ENCODE measurements at places on chromosomes 12 and 14.

DNA sequence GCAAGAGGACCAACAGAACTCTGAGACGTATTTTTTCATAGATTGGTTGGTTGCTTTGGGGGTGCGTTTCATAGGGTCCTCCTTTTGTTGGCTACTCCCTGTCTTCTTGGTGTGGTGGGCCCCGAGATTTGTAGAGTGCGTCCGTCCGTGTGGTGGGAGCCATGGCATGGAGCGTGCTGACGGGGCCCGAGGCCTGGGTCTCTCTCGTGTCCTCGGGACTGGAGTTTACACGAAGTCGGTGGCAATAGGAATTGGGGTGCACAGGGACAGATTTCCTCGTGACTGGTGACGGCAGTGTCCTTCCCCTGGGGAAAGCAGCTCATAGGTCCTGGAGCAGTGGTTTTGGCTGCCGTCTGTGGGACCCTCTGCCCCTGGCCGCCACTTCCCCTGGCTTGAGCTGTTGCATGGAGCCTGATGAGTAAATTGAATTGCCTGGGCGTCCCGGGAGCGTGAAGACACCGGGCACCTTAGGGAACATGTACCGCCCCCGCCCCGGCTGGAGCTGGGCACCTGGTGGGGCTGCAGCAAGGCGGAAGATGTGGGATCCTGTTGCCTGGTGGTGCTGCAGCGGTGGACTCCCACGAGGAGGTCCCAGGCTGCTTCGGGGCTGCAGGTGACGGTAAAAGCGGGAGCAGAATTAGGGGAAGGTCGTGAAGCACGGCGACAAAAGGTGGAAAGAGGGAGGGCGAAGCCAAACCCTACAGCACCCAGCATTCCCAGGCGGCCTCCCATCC, 153.7 kb upstream of the ALG10B start:
- no peak for DNase-seq
- no peaks in the 10 kb centered on the region for H3K4me1 ChIP-seq
- H3K4me3 ChIP-seq = no peak overlapping the region
- H3K27ac ChIP-seq = no peak overlapping the region
- no peaks in the 10 kb centered on the region for H3K36me3 ChIP-seq

GRCh38 chr14:74429991-74430390, 4.0 kb upstream of the SYNDIG1L start:
- H3K36me3 ChIP-seq = no peaks in the 10 kb centered on the region
- H3K4me1 ChIP-seq = peaks cover 3% of the 10 kb centered on the region
- no peak for DNase-seq

DNA sequence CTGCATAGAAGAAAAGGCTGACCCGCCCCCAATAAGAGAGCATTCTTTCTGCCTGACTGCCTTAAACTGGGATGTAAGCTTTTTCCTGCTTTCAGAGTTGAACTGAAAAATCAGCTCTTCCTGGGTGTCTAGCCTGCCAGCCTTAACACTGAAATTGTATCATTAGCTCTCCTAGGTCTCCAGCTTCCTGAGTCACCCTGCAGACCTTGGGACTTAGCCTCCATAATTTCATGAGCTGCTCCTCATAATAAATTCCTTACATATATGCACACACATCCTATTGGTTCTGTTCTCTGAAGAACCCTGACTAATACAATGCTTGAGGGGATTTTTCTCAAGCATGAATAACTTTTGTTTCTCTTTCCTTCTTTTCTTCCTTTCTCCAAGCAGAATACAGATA, 76.4 kb upstream of the FAR2 start:
- no peaks in the 10 kb centered on the region for H3K4me1 ChIP-seq
- no peak for DNase-seq
- H3K4me3 ChIP-seq = no peak overlapping the region

DNA sequence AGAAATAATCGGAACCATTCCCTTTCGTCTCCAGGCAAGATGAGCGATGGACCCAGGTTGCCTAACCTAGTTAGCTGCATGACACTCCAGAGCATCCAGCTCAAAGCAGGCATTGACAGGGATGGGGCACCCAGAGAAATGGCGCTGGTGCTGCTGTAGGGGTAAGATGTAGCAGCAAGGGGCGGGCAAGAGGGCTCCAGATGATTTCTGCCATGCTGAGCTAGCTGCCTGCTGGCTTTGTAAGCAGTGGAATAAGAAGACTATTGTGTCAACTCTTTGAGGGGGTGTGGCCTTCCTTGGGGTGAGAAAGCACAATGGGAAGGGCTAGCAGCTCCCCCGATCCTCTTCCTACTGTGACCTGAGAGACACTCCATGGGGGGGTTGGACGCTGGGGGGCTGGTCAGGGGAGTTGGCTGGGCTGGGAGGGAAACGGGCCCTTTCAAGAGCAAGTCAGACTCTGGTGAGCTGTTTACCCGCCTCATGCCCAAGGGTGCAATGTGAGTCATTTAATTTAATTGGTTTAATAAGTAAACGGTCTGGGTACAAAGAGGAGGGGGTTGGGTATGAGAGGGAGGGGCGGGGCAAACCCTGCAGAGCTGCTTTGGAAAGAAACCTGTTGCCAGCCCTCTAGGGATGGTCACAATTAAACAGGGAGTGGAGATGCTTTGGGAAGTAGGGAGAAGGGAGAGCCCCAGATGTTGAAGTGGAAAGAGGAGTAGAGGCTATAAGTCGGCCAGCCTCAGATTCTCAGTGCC, 50.5 kb downstream of the B4GALNT3 start:
- no peaks in the 10 kb centered on the region for H3K36me3 ChIP-seq
- H3K27me3 ChIP-seq = no peaks in the 10 kb centered on the region
- H3K4me3 ChIP-seq = no peak overlapping the region
- H3K4me1 ChIP-seq = peaks cover 17% of the 10 kb centered on the region
- peak overlapping the region; percentile 72 for H3K27ac ChIP-seq

GRCh38 chr12:52200781-52201450, 9.1 kb upstream of the KRT80 start:
- no peak overlapping the region for H3K4me3 ChIP-seq
- no peak for DNase-seq
- no peak overlapping the region for H3K27ac ChIP-seq

GRCh38 chr12:6235499-6235898, 35.3 kb downstream of the CD9 start:
- H3K36me3 ChIP-seq = peaks cover 20% of the 10 kb centered on the region
- H3K27ac ChIP-seq = peak overlapping the region; percentile 47
- no peak overlapping the region for H3K4me3 ChIP-seq
- no peak for DNase-seq

GRCh38 chr12:69516950-69517349, 46.8 kb downstream of the FRS2 start:
- no peaks in the 10 kb centered on the region for H3K27me3 ChIP-seq
- no peak overlapping the region for H3K27ac ChIP-seq
- DNase-seq = no peak

DNA sequence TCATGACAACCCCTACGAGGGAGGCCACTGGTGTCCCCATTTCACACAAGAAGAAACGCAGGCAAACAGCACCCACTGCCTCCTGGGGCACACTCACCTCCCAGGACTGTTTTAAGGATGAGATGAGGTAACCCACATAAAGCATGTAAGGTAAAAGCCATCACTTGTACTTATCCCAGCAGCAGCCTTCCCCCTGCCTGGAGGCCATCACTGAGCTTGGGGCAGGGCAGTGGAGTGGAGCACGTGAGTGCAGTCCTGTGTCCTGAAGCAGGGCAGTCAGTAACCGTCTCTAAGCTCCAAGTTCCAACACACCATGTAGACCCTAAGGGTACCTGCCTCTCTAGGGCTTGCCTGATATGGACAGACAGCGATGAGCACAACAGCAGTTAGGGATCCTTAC, 1.7 kb downstream of the POLE start:
- H3K27me3 ChIP-seq = no peaks in the 10 kb centered on the region
- DNase-seq = no peak
- H3K36me3 ChIP-seq = peaks cover 7% of the 10 kb centered on the region
- H3K4me3 ChIP-seq = no peak overlapping the region
- no peaks in the 10 kb centered on the region for H3K4me1 ChIP-seq

- no peak for DNase-seq
- H3K27me3 ChIP-seq = no peaks in the 10 kb centered on the region
- H3K36me3 ChIP-seq = no peaks in the 10 kb centered on the region
- no peak overlapping the region for H3K4me3 ChIP-seq
- H3K27ac ChIP-seq = no peak overlapping the region
Observed at GRCh38 chr12:67928621-67929383, 60.4 kb upstream of the IFNG-AS1 start.

GRCh38 chr14:92460541-92460915, 53.1 kb upstream of the RIN3 start:
- no peaks in the 10 kb centered on the region for H3K36me3 ChIP-seq
- H3K4me3 ChIP-seq = no peak overlapping the region
- H3K4me1 ChIP-seq = peaks cover 3% of the 10 kb centered on the region

DNA sequence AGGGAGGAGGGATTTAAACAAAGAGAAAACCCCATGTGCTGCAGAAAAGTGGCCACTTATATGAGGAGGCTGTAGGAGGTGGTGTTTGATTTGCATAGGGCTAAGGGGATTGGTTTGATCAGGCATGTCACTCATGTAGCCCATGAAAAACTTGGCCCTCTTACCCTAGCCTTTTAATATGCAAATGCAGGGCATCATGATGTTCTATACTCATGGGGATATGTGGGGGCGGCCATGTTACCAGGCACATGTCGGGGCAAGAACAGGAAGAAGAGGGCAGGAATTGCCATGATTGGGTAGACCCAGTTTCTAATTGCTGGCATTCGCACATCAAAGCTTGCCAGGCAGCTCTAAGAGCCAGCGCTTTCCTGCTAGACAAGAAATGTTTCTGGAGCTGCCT, 28.8 kb downstream of the KLRK1 start:
- no peaks in the 10 kb centered on the region for H3K27me3 ChIP-seq
- H3K36me3 ChIP-seq = no peaks in the 10 kb centered on the region
- DNase-seq = no peak

GRCh38 chr12:74889563-74890236, 319.9 kb downstream of the KCNC2 start:
- H3K27ac ChIP-seq = no peak overlapping the region
- no peak overlapping the region for H3K4me3 ChIP-seq
- no peaks in the 10 kb centered on the region for H3K36me3 ChIP-seq
- no peaks in the 10 kb centered on the region for H3K27me3 ChIP-seq
- no peak for DNase-seq

DNA sequence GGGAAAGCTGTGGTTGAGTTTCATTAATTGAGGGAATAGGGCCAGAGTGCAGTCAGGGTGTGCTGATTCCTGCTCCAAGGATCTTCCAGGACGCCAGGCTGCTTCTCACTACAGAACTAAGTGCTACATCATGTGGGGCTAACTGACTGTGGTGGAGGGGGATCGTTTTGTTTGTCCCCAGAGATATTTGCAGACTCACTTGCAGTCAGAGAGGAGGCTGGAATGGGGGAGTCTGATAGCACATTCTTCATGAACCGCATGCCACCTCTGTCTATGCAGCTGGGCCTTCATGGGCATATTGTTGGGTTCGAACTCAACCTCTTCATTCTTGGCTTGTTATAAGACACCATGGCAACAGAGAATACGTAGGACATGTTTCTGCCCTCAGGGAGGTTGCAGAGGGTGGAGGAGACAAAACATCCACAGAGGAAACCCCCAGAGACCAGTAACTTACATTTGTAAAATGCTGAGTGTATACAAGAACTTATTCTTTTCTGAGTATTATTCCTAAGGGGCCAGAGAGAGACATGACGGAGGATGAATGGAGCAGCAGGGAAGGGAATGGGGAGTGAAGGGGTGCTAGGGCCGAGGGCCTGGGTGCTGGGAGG, 13.0 kb downstream of the KRT7 start:
- no peak overlapping the region for H3K4me3 ChIP-seq
- H3K36me3 ChIP-seq = no peaks in the 10 kb centered on the region
- H3K4me1 ChIP-seq = peaks cover 74% of the 10 kb centered on the region

All from esophagus squamous epithelium (tissue), 5 donors.